ENCODE measurements at places on chromosomes 6 and 20.
A peak's percentile ranks its signal among the peaks of the same experiment; 100 is the strongest.

DNA sequence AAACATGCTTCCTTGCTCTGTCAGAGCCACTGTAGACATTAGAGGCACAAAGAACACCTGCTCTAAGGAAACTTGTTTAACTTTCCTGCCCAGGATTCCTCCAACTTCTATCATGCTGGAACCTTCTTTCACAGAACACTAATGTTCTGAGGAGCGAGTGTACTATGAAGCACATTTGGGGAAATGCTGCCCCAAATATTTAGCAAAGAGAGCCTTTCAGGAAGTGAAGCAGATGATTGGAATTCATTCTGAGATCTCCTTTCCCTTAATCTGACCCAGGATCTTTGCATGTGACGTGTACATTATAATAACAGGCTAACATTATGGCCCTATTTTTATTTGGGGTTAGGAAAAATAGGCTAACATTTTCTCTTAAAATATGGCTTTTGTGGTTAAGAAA is 21.0 kb upstream of the FYN start:
- DNase-seq, result no peak

- DNase-seq, result peak; percentile 88
Measured at GRCh38 chr6:42782689-42783176, 881 bp downstream of the BICRAL start.

DNA sequence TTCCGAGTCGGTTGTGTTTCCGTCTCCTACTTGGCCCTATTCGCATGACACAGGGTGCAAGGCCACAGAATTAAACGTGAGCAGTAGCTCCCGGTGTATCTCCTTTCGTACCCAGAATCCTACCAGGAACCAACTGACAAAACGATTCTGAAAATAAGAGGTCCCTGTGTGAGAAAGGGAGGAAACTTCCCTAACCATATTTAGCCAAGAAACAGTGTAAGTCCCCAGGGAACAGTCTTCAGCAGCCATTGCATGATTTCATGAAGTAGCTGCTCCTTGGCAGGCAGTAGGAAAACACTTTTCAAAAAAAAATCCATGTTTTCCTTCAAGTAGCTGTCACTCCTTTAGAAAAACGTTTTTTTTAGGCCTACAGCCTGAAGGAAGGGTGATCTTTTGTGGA is 46.9 kb downstream of the PDE10A start:
- no peak for DNase-seq

DNA sequence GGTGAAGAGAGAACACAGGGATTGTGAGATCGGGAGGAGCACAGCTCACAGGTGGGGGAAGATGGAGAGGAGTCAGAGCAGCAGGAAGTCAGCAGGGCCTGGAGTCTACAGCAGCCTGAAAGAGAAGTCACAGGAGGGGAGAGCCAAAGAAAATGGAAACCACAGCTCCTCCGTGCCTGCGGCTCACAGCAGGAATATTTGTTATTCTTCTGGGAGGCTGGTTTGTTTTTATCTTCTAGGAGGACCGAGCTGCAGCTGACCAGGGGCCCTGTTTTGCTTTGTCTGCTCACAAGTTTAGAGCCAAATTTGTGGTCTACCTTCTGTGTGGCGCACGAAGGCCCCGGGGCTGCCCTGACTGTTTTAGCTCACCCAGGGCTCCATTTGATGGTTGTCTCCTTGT is 81.8 kb downstream of the CLIC5 start:
- no peak for DNase-seq

- no peak for DNase-seq
Measured at GRCh38 chr6:163189609-163190008, 224.9 kb upstream of the QKI start.

DNA sequence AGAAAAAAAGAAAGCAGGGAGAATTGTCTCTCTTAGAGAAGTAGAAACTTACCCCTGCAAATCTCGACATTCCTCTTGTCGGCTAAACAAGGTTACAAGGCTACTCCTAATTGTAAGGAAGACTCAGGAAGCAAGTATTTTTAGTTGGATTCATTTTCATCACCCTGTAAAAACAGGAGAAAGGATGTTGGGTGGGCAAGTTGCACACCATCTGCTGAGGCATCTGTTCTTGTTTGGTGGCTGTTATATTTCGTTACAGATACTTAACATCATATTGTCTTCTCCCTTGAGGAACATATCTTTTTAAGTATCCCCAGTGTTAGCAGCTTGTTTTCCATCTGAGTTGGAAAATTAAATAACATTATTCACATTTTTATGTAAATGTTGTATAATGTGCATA is 187.5 kb downstream of the PLCB4 start:
- DNase-seq, result no peak

DNA sequence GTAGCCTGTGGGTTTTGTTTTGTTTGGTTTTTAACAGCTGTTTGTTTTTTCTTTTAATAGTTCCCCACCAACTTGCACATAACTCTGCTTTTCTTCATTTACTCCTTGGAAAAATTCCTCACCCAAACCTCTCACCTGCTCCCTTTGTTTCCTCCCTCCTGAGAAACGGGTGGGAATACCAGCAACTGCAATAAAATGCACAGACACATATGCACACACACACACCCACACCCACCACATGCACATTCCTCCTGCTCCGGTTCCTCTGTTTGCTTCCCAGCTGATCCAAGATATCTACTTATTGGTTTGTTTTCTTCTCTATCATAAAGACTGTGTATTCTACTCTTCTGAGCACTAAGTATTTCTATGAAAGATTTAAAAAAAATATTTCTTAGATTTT is 161.1 kb upstream of the EPHA7 start:
- DNase-seq, result no peak

DNA sequence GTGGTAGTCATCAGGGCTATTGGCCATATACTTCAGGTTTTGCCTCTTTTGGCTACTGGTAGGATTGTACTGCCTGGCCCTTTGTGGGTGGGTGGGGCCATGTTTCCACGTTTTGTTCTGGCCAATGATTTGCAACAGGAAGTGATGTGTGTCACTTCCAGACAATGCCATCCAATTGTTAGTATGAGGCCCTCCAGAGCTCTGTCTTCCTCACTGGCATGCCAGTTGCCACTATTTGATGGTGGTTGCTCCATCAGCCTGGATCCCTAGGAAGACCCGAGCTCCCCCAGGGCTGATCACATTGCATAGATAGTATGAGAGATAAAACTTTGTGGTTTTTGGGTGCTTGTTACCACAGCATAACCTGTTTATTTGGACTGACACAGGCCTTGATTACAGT is 7.7 kb upstream of the LRRN4 start:
- no peak for DNase-seq

- no peak for DNase-seq
Measured at GRCh38 chr6:150418827-150419594, 50.2 kb downstream of the IYD start.

DNA sequence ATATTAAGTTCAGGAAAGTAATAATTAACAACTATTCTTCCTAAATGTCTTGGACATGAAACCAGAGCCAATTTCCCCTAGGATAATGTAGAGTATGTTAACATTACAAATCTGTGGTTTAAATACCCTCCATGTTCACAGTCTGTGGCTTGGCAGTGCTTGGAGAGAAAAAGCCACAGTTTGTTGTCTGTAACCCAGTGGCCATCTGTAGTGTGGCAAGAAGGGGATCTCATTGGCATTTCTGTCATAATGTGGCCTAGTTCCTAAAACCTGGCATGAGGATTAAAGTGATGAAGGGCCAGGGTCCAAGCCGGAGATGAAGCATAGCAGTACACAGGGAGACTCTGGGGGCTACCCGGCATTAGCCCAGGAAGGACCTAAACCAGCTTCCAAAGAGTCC is 31.2 kb downstream of the SYNE1 start:
- DNase-seq, result no peak

DNA sequence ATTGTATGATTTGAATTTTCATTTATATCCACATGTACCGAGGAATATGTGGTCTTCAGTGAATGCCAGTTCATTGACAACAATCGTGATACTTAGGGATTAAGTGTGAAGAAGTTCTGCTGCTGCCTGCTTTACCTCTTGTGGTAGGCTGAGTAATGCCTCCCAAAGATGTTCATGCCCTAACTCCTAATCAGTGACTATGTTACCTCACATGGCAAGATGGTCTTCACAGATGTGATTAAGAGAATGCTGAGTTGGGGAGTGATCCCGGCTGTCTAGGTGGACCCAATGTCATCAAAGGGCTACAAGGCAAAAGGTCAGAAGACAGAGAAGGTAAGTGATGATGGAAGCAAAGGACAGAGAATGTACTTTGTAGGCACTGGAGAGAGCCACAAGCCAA is 181.0 kb downstream of the FOXC1 start:
- DNase-seq, result no peak

DNA sequence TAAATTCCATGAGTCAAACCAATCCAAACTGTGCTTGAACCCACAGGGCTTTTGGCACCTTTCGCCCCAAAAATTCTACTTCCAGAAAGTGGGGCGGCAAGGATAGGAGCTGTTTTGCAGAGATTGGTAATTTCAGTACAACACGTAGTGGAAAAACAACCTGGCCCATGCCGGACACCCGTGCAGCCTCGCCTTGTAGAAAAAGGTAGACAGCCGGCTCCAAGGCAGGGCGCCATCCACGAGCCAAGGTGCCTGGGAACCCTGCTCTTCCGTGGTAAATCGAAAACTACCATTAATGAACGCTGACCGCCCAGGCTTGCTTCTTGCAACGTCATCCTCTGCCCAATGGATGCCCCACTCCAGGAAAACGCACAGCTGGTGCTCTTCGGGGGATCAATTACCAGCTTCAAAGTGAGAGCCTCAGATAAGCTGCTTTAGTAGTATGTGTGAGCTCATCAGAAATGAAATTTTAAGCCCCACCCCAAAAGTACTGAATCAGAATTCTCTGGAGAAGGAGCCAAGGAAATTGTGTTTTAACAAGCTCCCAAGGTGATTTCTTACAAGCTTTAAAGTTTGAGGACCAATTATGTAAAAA is 1.8 kb downstream of the OOEP start:
- no peak for DNase-seq

- no peak for DNase-seq
Measured at GRCh38 chr6:111687652-111688051, 82.0 kb upstream of the TRAF3IP2 start.

GRCh38 chr6:137387096-137387764 is 107.0 kb downstream of the OLIG3 start:
- DNase-seq, result no peak

DNA sequence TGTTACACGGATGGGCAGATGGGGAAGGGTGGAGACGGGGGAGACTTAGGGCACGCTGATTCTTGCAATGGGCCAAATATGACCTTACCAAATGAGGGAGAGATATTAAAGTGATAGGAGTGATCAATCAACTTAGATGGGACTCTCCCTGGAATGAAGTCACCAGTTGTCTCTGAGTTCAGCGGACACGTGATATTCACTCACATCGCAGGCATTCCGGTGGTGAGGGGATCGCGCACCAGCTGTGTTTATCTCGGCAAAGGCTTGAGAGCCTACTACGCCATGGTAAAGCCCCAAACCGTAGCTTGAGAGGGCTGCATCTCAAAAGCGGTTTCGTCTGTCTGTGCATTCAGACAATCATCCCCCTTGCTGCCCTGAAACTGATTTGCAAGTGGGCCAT is 5.5 kb downstream of the BMP7 start:
- DNase-seq, result no peak

GRCh38 chr6:4891141-4891540 is 112.7 kb downstream of the RPP40 start:
- no peak for DNase-seq

GRCh38 chr6:134343066-134343465 is 25.2 kb upstream of the SGK1 start:
- no peak for DNase-seq

- no peak for DNase-seq
Measured at GRCh38 chr6:104884867-104885517, 25.3 kb upstream of the HACE1 start.

- DNase-seq, result no peak
Measured at GRCh38 chr20:22385602-22386305, 198.6 kb downstream of the FOXA2 start.

GRCh38 chr6:159959976-159960384 is 8.9 kb upstream of the IGF2R start:
- DNase-seq, result no peak

GRCh38 chr20:5949943-5950270 is 426 bp downstream of the TRMT6 start:
- no peak for DNase-seq

GRCh38 chr6:3625149-3625979 is 126.1 kb downstream of the PXDC1 start:
- DNase-seq, result no peak

DNA sequence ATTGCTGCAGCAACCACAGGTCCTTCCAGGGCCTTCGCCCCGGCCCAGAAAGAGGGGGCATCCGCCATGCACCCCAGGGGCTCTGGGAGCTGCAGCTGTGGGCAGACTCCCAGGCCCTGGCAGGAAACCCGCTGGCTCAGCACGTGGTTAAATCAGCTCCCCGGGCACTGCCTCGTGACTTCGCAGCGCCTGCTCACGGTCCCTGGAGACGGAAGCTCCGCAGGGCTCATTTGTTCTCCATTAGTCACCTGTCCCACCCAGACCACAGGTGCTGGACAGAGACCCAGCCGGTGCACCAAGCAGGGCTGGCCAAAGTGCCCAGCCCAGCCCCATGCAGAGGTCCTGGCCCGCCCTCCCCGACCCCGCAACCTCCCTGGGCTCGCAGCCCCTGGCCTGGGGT is 14.7 kb downstream of the KCNQ2 start:
- no peak for DNase-seq

- DNase-seq, result no peak
Measured at GRCh38 chr6:10316373-10316721, 98.5 kb downstream of the TFAP2A start.

DNA sequence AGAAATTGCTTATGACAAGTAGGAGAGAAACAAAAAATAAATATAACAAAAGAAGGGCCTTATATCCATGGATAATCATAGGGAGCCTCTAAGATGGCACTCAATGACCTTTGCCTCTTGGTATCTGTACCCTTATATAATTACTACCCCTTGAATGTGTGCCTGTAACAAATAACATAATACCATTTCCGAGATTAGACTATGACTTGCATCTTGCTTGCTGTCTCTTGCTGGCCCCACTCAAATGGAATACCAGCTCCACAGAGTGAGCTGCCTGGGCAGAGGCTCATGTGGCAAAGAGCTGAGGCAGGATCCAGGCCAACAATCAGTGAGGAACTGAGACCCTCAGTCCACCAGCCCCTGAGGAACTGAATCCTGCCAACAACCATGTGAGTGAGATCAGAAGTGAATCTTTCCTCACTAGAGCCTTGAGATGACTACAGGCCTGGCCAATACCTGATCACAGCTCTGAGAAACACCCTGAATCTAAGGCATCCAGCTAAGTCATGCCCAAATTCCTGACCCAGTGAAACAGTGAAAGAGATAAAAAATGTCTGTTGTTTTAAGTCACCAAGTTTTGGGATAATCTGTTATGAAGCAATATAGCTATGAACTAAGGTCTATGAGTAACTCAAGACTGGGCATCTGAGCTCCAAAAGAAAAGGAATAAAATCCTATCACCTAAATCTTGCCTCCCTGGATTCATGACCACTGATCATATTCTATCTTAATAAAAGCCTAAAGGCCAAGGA is 5.5 kb downstream of the KATNA1 start:
- no peak for DNase-seq

GRCh38 chr6:90677440-90677839 is 90.6 kb upstream of the MAP3K7 start:
- no peak for DNase-seq

GRCh38 chr6:13427801-13428582 is 59.4 kb downstream of the GFOD1 start:
- no peak for DNase-seq

Data from fibroblast of skin of left biceps (primary cell).